PC-9 (cell line): ENCODE measurements at places on chromosomes 1 and 21. TPM values are rescaled to one million over a fixed set of nuclear protein-coding genes. Genes with fewer than 3 reads are reported as not detected.

DNA sequence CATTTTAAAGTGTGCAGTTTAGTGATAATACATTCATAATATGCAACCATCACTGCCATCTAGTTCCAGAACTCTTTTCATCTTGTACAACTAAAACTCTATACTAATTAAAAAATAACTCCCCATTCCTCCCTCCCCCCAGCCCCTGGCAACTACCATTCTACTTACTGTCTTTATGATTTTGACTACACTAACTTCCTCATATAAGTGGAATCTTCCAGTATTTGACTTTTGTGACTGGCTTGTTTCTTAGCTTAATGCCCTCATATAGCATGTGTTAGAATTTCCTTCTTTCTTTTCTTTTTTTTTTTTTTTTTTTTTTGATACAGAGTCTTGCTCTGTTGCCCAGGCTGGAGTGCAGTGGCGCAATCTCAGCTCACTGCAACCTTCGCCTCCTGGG lies 1.4 kb upstream of the NVL start:
- DNase-seq, result no peak

DRAXIN gene
- total RNA-seq, result not detected in 2 replicates

DNA sequence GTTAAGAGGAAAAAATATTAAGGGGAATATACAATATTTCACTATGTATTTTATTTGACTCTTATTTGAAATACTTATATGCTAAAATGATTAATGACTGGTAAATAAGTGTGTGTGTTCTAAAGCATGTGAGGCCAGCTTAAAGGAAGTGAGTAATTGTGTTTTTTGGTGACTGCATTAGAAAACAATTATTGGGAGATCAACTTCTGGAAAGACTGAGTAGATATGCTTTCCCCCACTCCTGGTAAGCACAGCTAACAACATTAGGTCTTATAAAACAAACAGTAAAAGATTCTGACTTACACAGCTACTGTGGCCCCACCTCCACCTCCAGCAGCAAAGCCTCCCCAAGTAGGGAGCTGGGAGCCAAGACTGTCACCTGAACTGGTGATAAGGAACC lies 403.0 kb downstream of the SRGAP2C start:
- no peak for DNase-seq

DNA sequence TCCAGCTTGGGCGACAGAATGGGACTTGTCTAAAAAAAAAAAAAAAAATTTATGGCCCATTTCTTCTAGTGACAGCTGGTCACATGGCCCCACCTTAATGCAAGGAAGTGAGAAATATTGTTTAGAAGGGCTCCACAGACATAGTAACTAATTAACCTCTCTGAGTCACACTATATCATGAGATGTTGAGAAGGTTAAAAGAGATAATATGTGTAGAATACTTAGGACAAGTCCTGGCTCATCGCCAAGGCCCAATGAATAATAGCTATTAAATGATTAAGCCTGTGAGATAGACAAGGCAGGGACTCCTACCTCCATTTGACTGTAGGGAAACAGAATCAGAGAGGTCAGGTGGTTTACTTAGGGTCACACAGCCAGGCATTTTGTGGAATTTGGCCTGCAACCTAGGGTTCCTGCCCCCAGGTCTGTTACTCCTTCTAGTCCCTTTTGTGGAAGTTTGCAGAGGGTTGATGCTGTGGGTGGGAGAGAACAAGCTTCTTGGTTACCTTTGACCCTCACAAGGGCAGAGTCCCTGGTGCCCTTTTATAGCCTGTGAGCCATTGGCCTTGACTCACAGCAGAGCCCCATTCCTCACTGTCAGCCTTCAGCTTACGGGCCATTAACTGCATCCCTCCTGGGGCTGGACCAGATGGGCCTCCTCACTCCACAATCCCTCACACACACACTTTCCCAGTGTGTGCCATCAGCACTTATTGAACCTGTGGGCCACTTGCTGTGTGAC lies 48.5 kb downstream of the OPRD1 start:
- DNase-seq, result no peak
